ENCODE measurements at places on chromosomes 4 and X.

DNA sequence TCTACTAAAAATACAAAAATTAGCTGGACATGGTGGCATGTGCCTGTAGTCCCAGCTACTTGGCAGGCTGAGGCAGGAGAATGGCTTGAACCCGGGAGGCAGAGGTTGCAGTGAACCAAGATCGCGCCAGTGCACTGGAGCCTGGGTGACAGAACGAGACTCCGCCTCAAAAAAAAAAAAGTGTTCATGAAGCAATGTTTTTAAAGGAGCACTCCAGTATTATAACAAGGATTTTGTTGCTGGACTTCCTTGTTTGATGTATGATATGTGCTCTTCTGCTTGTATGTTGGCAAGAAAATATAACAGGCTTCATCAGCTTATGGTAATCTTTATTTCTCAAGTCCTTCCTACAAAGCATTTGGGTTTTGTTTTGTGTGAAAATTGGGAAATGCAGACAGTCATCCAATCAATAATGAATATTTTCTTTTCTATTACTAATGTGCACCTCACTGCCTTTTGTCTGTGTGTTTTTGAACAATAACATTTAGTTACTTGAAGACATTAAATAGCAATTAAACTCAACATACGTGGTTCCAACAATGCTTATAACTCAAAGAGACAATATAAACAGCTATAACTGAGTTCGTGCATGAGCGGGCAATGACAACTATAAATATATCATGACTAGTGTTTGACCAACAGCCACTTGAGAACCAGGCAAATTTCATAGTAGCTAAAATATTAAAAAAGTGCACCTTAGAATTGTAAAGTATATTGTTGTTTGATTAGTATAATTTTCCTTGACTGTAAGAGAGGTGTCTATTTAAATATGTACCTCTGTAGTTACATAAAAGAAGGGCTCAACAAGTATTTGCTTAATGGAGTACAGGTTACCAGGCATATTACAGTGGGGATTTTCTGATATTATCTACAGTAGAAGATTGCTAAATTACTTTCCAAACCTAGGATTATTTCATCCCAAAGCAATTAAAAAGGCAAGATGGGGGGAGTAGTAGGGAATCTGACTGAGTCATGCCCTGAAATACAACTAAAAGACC lies 210.7 kb downstream of the PPP3CA start:
- DNase-seq = no peak

DNA sequence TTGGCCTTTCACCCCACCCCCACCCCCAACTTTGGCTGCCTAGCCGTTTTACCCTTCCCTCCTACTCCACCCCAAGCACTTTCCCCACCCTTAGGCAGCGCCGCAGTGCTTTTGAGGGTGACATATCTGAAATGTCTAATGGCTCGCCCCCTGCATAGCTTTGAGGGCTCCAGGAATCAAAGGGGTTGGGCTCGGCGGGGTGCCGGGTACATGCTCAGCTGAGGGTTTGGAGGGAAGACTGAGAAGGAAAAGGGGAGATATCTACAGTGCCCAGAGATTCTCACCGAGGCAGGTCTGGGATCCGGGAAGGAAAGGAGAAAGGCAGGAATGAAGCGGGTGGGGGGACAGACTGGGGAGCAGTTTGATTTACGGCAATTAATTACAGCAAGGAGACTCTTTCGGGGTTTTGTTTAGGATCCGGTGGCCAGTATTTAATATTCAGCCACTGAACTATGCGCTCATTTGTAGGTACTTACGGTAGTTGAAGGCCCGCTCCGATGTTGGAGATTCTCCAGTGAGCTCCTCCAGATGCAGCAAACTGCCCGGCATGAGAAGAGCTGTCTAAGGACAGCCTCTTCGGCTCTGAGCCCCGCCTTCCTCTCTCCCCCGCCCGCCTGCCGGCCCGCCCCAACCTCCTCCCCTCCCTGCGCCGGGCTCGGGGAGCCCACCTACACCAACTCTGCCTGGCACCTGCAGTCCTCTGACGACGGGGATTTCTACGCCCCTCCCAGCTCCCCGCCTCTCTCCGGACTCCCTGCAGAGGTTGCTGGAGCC lies at the start of gene IGSF1:
IGSF1 (minus strand) TSS at position 569 of the 774 bp plus-strand sequence. CDS start 2,632 bp downstream, outside the sequence.
- DNase-seq = no peak

GRCh38 chrX:7330556-7330955 lies 182.6 kb upstream of the PUDP start:
- no peak for DNase-seq

GRCh38 chrX:131801911-131802310 lies 221.2 kb upstream of the STK26 start:
- DNase-seq = no peak

GRCh38 chr4:165631912-165632311 lies 241.1 kb upstream of the TLL1 start:
- no peak for DNase-seq

GRCh38 chr4:102736636-102737549 lies 23.9 kb downstream of the MANBA start:
- DNase-seq = no peak

DNA sequence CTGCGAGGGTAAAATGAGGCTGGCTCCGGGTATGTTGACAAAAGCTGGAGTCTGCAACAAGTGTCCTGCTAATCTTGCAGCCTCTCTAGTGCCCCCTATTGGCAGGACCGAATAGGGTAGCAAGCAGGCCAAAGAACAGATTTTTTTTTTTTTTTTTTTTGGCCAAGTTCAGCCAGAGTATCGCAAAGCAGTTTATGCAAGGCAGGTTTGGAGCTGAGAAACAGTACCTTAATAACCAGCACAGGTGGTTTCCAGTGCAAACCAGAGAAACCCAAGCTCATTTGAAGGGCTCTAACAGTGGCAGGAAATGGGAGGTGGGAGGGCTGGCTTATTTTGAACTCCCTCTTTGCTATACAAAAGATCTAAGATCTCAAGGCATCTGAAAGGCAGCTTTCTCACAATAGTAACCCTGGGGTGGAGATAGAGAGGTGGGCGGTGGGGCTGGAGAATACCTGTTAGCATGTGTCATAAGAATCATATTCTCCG lies 38.2 kb upstream of the OCIAD2 start:
- peak; percentile 28 for DNase-seq

DNA sequence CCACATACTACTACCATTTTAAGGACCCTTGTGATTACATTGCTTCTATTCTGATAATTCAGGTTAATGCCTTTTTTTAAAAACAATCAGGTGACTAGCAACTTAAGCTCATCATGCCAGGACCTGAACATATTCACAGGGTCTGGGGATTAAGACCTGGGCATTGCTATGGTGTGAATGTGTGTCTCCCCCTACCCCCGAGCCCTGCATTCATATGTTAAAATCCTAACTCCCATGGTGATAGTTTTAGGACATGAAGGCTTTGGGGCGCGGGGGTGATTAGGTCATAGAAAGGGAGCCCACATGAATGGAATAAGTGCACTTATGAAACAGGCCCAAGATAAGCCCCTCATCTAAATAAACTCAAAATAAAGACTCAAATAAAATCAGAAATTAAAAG lies 734.4 kb upstream of the PABPC4L start:
- DNase-seq = no peak

- no peak for DNase-seq
Measured at GRCh38 chrX:9532349-9532748, 67.5 kb downstream of the TBL1X start.

- DNase-seq = no peak
Measured at GRCh38 chrX:81876437-81876836, 674.5 kb downstream of the SH3BGRL start.

GRCh38 chr4:145278341-145279121 lies 98.1 kb upstream of the OTUD4 start:
- DNase-seq = peak; percentile 51

- DNase-seq = no peak
Measured at GRCh38 chrX:53048169-53049126, at the start of gene GPR173. GPR173 (plus strand) TSS chrX:53048789; CDS start chrX:53076622, 27,833 bp downstream.
